CD4-positive, alpha-beta T cell treated with Interleukin-21 for 1 hour (primary cell): ENCODE measurements at places on chromosomes 3 and 15.

GRCh38 chr3:175358935-175359334 lies 499.8 kb downstream of the NAALADL2 start:
- no peak for DNase-seq

GRCh38 chr3:5151586-5151985 lies 29.5 kb downstream of the ARL8B start:
- DNase-seq, result no peak

GRCh38 chr3:106376016-106376570 lies 507.3 kb upstream of the CBLB start:
- DNase-seq, result no peak

GRCh38 chr3:150972366-150973071 lies at the start of gene CLRN1:
Gene CLRN1 (minus strand): TSS chr3:150972727. CDS start chr3:150972708, 19 bp downstream.
- no peak for DNase-seq

DNA sequence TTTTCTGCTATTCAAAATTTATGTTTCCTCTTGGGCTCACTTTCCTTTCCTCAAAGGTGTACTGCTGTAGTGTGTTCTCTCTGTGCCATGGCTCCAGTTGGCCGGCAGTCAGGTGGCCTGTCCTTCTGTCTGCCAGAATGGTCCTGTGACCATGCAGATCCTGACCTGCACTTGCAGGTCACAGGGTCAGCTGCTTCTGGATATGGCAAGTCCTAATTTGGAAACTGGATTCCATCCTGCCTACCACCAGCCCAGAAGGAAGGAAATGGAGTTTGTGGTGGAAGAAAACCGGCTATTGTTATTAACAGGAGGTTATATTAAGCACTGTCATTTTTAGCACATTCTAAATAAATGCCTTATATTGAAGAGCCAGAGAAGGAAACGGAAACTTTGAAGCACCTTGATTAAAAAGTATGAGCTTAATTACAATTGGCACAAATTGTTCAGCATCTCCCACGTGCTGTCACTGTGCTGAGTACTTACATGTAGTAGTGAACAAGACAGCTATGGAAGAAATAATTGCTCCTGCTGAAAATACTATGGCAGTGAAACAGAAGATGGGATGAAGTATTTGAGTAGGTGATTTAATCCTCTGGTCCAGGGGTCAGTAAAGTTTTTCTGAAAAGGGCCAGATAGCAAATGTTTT lies 362.8 kb downstream of the PTPRG start:
- DNase-seq, result no peak

GRCh38 chr15:58547628-58548307 lies 116.0 kb downstream of the LIPC start:
- no peak for DNase-seq
